Activated T-cell treated with anti-CD3 and anti-CD28 coated beads, Interleukin-2, amount 50 U/mL, for 48 hours (primary cell): ENCODE measurements at places on chromosomes 6 and 20.

- no peak for DNase-seq
These were observed 11.3 kb downstream of the DLK2 start for GRCh38 chr6:43444036-43444435.

DNA sequence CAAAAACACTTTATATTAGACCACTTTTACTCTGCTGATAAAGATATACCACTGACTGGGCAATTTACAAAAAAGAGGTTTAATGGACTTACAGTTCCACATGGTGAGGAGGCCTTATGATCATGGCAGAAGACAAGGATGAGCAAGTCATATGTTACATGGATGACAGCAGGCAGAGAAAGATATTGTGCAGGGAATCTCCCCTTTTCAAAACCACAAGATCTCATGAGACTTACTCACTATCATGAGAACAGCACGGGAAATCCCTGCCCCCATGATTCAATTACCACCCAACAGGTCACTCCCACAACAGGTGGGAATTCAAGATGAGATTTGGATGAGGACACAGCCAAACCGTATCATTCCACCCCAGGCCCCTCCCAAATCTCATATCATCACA is 1383.8 kb upstream of the MAP3K7 start:
- no peak for DNase-seq

DNA sequence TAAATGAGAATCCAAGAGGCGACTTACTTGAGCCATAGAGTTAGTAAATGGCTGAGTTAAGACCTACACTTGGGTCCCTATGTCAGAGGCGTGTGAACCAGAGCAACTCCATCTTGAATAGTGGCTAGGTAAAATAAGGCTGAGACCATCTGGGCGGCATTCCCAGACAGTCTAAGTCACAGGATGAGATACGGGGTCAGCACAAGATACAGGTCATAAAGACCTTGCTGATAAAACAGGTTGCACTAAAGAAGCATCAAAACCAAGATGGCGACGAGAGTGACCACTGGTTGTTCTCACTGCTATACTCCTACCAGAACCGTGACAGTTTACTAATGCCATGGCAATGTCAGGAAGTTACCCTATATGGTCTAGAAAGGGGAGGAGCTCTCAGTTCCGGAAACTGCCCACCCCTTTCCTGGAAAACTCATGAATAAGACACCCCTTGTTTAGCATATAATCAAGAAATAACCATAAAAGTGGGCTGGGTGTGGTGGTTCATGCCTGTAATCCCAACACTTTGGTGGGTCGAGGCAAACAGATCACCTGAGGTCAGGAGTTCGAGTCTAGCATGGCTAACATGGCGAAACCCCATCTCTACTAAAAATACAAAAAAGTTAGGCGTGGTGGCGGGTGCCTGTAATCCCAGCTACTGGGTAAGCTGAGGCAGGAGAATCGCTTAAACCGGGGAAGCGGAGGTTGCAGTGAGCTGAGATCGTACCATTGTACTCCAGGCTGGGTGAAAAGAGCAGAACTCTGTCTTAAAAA is 43.9 kb upstream of the EEF1A1 start:
- DNase-seq: no peak

- no peak for DNase-seq
These were observed 8.6 kb downstream of the BYSL start for GRCh38 chr6:41929924-41930323.

DNA sequence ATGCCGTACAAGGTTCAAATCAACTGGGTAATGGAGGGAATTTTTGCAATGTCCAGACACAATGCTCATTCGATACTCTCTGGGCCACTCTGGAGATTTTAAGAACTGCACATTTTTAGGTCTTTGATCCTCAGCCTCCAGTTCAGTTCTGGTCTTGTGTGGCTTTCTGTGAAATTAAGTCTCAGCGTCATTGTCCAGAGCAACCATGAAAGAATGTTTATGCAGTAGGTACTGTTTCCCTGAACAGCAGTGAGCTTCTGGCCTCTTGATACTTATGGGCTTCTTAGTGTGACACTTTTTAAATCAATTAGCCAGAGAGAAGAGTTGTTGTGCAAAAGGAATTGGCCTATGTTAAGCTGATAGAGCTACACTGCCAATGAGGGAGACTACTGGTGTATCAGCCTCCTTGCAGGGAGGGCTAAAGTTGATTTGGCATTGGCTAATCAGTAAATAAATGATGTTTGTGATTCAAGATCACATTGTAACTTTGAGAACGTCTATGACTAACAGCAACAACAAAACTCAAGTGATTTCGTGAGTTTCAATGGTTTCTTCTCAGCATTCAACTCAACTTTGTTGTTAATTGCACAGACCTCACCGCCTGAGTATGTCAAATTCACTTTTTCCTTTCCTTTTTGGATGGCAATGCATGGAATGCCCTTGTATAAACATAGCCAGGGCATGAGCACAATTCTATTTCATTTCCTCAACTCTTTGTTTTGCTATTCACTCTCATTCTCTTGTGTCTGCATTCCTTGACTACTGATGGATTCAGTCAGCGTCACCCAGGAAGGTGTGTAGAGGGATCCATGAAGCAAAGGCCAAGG is 85.1 kb downstream of the GJA1 start:
- DNase-seq: no peak

- no peak for DNase-seq
These were observed 97.7 kb downstream of the LY86 start for GRCh38 chr6:6686176-6686575.

DNA sequence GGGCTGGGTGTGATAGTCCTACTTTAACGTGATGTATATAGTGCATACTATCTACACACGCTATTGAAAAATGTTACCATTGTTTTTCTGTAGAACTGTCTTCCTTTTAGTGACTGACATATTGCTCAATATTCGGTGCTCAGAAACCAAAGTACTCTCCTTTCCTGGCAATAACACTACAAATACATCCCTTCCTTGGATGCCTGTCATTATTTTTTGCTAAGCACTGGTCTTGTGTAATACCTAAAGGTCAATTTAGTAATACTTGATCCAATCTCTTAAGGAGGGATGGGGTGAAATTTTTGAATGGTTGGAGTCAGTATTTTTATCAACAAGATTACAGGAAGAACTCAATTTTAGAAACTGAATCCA is 23.9 kb downstream of the CNR1 start:
- DNase-seq: no peak

DNA sequence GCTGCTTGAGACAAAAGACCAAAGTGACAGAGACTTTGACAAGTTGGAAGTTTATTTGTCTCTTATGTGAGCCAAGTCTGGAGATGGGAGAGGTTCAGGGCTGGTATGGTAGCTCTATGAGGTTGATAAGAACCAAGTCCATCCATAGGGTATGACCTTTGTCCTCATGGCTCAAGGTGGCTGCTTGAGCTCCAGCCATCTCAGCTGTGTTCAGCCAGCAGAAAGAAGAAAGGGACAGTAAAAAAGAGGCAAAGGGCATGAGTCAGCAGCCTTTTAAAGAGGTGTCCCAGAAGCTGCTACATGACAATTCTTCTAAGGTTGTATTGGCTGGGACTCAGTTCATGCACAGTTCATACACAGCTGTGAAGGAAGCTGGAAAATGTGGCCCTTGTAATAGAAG is 49.0 kb downstream of the CD40 start:
- DNase-seq: no peak

DNA sequence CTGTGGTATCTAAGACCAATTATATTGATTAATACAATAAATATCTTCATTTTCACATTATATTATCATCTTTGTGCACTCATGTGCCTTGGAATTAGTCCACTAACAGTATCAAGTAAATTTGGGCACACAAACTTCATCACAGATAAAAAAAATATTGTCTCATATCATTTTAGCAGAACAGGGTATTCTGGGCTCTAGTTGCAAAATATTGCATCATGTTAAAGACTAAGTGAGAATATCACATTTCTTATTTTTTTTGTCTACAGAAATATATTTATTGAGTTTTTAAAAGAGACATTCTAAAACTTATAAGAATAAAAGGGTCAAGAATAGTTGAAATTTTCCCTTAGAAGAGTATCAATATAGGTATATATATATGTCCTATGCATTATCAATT is 754.1 kb upstream of the MAN1A1 start:
- DNase-seq: no peak

DNA sequence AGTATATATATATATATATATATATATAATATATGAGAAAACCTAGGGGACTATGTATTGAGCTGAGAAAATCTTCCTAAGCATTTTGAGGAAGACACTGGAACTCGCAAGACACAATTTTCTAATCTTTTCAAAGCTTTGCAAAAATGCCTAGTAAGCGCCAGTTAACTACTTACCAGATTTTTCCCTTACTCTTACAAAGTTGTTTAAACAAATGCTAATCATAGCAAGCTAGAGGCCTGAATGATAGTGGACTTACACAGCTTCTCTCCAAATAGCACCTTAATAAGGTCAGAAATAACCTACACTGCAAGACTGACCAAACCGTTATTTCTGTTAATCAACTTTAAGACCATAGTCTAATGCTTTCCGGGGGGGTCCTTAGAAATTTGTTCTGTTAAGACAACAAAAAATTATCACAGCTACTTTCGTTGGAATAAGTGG is 56.1 kb upstream of the HFE start:
- DNase-seq: no peak

- DNase-seq: no peak
These were observed 126.2 kb downstream of the TIAM2 start for GRCh38 chr6:155121294-155121693.

- no peak for DNase-seq
These were observed 87.1 kb downstream of the IBTK start for GRCh38 chr6:82160255-82160990.

DNA sequence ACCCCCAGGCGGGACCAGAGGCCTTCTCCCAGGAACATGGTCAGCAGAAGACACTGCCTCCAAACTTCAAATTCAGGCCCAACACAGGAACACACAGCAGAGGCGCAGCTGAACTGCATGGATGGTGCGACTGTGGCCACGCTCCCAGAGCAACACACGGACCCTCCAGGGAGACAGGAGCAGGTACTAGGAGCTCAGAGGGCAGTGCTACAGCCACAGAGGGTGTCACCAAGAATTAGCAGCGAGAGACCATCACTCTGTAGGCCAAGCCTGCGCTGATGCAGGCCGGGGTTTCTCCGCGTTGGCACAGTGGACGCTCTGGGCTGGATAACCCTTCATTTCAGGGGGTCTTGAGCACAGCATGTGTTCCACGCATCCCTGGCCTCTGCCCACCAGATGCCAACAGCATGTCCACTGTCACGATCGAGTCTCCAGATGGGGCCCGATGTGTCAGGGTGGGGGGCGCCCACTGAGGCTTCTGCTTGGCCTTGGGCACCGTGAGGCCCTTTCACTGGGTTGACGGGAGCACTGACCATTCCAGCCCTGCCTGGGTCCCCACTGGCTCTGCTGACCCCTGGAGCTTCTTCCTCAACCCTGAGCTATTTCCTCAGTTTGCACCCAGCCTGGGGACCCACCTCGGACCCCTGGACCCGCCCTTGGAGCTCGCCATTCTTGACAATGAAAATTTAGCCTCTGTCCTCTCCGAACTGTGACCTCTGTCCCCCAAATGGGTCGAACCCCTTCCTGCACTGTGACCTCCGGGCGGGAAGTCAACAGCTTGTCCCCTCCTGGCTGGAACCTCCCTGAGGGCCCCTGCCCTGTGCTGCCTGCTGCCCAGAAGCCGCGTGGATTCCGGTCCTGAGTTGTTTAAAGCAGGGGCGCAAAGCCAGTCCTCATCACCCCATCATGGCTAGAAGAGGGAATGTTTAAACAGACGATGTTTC is 239.4 kb downstream of the DLL1 start:
- no peak for DNase-seq

DNA sequence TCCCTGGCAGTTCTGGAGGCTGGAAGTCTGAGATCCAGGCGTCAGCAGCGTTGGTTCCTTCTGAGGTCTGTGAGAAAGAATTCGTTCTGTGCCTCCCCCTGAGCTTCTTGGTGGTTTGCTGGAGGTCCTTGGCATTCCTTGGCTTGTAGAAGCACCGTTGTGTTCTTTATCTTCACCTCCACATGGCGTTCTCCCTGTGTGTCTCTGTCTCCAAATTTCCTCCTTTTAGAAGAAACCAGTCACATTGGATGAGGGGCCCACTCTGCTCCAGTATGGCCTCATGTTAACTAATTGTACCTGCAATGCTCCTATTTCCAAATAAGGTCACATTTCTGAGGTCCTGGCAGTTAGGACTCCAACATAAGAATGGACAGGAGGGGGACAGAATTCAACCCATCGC is 73.0 kb upstream of the BACH2 start:
- DNase-seq: no peak

GRCh38 chr6:4809999-4810918 is 34.1 kb downstream of the CDYL start:
- no peak for DNase-seq

GRCh38 chr6:157193443-157193996 is 129.8 kb downstream of the TMEM242 start:
- no peak for DNase-seq

GRCh38 chr6:163707387-163708355 is 293.2 kb downstream of the QKI start:
- DNase-seq: no peak

DNA sequence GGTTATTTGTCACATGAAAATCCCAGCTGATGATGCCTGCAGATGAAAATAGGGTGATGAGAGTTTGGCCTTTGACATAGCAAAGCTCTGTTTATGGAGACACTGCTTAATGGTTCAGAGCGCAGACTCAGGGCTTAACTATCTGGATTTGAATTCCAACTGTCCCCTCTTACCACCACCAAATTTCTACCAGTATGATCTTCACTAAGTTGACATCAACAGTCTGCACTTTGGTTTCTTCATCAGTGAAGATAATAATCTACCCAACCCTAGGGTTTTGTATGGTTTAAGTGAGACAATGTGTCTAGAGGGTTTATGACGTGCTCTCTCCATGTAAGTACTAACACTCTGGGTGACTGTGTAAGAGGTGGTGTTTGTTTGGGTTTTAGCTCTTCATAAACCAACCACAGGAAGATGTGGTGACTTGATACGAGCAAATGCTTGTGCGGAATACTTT is 151.4 kb upstream of the TNFAIP3 start:
- no peak for DNase-seq

DNA sequence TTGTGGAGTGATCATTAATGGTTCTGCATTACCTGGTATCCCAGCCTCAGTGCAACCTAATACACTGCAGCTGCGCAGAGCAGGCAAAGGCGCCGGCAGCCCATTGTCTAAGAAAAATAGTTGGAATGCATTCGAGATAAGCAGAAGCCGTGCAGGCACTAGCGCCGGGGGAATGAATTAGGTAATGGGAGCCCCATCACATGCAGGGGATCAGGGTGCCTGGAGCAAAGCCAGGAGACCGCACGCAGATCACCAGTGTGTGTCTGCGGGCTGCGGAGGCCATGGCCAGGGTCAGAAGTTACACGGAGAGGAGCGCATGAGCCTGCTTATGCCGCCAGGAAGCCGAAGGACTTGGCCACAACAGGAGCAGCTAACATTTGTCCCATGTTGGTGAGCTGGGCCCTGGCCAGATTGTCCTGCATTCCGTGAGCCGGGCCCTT is 156.8 kb downstream of the DLL1 start:
- DNase-seq: no peak

- DNase-seq: no peak
These were observed 208.1 kb upstream of the AGPAT4 start for GRCh38 chr6:161481786-161482516.

DNA sequence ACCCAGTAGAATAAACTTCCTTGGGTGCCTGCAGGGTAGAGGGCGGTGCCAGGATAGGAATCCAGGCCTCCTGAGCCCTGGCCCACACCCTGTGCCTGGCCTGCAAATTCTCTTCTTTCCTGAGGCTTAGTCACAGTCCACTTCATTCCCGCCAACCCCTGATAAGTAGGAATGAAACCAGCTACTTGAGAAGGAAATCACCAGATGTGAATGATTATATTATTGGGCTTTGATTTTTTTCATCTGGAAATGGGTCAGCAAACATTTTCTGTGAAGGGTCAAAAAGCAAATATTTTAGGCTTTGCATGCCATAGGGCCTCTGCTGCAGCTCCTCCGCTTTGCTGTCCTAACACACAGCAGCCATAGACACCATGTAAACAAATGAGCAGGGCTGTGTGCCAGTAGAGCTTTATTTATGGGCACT is 50.2 kb downstream of the STK35 start:
- no peak for DNase-seq
